Cortex of kidney (tissue), 1 donor: ENCODE measurements at places on chromosomes 16 and 17.

- no peak for DNase-seq
Measured at GRCh38 chr17:45380991-45381390, 51.7 kb downstream of the ARHGAP27 start.

DNA sequence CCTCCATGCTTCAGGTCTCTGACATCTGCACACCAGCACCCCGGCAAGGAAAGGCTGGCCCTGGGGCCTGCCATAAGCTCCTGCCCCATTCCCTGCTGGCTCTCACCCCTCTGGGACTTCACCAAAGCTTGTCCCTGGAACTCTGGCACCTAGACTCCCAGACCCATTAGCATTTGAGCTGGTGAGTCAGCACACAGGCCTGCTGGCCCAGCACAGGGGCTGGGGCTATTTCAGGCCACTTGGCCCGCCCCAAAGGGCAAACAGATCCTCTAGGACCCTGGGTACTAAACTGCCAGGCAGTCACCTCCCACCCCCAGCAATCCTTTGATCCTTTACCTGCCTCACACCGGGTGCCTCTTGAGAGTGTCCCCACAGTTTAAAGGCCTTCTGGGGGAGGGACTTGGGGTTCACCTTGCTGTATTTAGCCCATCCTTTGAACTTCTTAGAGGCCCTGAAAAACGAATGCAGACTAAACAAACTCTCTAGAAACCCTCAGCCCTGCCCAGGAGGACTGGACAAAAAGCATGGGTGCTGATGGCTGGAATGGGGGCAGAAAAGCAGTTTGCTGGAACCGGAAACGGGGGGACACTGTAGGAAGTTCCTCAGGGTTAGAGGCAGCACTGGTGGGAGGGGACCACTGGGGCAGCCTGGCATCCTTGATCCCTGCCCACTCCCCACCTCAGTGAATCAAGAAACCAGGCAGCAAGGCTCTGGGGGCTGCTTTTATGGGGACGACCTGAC, 3.2 kb upstream of the SAMD14 start:
- no peak for DNase-seq

DNA sequence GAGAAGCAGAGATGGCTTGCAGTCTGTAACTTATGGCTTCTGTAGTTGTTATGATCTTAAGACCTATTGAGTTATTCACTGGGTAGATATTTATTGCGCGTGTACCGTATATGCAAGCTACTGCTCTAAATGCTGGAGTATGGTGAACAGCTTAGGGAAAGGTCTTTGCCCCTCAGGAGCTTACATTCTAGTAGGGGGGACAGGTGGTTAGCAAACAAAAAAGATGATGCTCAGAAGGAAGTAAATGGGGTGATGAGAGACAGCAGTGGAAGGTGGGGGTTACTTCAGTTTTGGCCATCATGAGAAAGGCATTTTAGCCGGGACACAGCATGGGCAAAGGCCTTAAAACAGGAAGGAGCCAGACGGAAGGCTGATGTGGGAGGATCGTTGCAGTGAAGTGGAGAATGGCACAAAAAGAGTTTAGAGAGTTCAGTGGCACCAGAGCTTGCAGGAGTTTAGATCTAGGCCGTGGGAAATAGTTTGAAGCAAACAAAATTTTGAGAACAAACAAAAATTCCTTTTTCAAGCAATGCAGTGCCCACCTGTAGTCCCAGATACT, 2.1 kb downstream of the ARMC7 start:
- DNase-seq, result no peak

DNA sequence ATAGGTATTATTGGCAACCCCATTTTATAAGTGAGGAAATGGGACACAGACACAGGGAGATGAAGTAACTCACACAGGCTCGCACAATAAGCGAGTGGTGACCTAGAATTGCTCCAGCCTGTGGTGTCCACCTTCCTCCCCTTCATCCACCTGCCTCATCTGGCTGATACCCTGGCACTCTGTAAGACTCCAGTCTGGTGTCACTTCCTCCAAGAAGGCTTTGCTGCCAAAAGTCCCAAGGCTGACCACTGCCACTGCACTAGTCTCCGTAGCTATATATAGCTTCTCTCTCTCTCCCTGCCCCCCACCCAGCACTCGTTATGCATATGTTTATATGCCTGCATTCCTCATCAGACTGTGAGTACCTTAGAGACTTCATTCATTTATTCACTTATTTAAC, 66.1 kb upstream of the SREBF1 start:
- no peak for DNase-seq

GRCh38 chr16:70695331-70696070, 9.6 kb upstream of the MTSS2 start:
- DNase-seq, result no peak

- DNase-seq, result no peak
Measured at GRCh38 chr17:80640366-80641084, 95.9 kb downstream of the RPTOR start.

- DNase-seq, result no peak
Measured at GRCh38 chr16:8623634-8624033, 2.1 kb downstream of the METTL22 start.

DNA sequence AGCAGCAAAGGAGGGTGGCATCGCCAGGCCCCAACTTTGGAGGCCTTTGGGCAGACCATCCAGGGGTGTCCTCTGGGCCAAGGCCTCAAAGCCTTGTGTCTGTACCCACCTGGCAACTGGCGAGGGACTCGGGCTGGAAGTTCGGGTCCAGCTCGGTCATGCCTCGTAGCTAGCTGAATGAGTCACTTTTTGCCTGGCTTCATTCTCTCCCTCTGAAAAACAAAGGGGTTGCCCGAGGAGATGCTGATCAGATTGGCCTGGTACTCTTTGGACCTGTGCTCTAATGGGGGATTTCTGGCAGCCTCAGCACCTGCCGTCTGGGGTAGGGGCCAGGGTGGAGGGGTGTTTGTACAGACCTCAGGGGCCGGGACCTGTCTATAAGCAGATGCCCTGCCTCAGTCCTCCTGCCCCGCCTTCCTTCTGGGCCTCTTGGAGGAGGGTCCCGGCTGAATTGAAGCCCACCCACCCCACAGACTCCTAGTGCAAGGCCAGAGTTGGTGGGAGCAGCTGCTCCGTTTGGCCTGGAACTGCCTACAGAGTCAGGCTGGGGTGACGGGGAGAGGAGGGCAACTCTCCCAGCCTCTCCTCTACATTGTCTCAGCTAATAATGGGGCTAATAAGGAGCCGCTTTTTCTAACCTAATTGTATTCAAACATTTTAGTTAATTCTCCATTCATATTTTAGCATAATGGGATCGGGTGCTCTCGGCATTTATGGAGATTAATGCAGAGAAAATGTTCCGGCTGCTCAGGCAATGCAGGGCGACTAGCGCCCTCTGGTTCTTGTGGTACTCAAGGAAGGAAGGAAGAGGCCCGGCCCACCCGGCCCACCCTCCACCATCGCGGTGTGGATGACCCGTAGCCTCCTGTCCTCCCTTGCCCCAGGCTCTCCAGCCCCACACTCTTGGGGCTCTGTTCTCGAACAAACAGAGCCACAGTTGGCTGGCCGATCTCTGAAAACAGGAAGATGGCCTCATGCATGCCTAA, 21.4 kb upstream of the ABCC3 start:
- DNase-seq, result no peak
